Naive thymus-derived CD4-positive, alpha-beta T cell (primary cell): ENCODE measurements at places on chromosomes 4 and X.

- no peaks in the 10 kb centered on the region for H3K4me1 ChIP-seq
- no peak for DNase-seq
- no peak overlapping the region for H3K4me3 ChIP-seq
Observed at GRCh38 chrX:148804579-148805355, 304.4 kb downstream of the AFF2 start.

GRCh38 chrX:126272795-126273497, 106.9 kb upstream of the DCAF12L2 start:
- no peaks in the 10 kb centered on the region for H3K4me1 ChIP-seq
- no peaks in the 10 kb centered on the region for H3K36me3 ChIP-seq
- H3K27ac ChIP-seq = no peak overlapping the region
- no peak for DNase-seq

- no peaks in the 10 kb centered on the region for H3K36me3 ChIP-seq
- H3K27me3 ChIP-seq = no peaks in the 10 kb centered on the region
- H3K27ac ChIP-seq = no peak overlapping the region
- no peaks in the 10 kb centered on the region for H3K4me1 ChIP-seq
- H3K4me3 ChIP-seq = no peak overlapping the region
Observed at GRCh38 chr4:117702353-117702752, 331.9 kb upstream of the NDST3 start.

DNA sequence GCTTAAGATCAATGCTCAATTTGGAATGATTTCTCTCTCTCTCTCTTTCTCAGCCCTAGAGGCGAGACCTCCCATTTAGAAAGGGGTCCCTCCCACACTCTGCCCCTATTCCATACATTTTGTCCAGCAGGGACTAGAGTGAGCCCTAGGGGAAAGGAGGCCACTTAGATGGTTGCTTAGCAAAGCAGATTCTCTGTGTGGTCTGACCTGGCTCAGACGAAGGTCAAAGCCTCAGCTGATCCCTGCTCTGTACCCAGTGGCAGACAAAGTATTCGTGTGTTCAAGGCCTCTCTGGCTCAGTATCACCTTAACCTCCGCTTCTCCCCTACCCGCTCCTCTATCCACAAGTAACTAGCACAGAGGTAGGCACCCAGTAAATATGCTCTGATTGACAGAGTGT, 78.4 kb downstream of the HPRT1 start:
- H3K4me1 ChIP-seq = no peaks in the 10 kb centered on the region
- H3K27me3 ChIP-seq = no peaks in the 10 kb centered on the region

GRCh38 chr4:78829296-78829695, 53.1 kb downstream of the BMP2K start:
- H3K27me3 ChIP-seq = no peaks in the 10 kb centered on the region
- H3K4me3 ChIP-seq = no peak overlapping the region
- H3K27ac ChIP-seq = no peak overlapping the region
- no peak for DNase-seq

DNA sequence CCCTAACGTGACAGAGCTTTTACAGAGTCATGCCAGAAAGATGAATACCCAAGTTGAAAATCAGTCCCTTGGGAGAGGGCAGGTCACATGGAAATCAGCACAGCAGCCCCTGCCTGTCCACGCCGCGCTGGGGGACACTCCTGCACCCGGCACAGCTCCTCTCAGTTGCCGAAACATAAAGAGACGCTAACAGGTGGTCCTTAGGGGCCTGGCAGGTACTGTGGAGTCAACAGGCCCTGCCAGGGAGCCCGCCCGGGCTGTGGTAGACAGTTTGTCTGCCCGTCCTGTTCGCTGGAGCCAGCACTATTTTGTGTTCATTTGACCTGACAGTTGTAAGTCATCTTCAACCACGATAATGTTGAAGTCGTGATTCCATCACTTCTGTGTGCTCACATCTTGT, 30.5 kb downstream of the NELFA start:
- no peak overlapping the region for H3K4me3 ChIP-seq
- peaks cover 92% of the 10 kb centered on the region for H3K36me3 ChIP-seq
- DNase-seq = no peak
- no peaks in the 10 kb centered on the region for H3K4me1 ChIP-seq

GRCh38 chr4:115272594-115272993, 159.2 kb upstream of the NDST4 start:
- no peak for DNase-seq
- no peak overlapping the region for H3K4me3 ChIP-seq
- peaks cover 8% of the 10 kb centered on the region for H3K4me1 ChIP-seq
- no peak overlapping the region for H3K27ac ChIP-seq

DNA sequence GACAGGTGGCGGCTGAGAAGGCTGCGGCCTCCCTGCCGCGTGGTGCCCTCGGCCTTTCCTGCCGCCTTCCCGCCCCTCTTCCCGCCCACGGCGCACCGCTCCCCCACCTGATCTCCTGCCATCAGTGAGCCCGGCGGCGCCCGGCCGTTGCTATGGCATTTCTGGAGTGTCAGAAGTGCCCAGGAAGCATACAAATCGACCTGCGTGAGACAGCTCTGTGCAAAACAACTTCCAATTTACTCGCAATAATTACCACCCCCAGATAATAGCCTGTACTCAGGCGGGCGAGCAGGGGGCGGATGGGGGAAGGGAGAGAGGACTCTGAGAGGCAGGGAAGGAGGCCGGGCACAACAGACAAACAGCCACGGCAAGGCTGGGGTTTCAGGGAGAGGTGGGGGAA, 16.6 kb upstream of the ERCC6L start:
- no peaks in the 10 kb centered on the region for H3K4me1 ChIP-seq
- no peak for DNase-seq
- H3K27ac ChIP-seq = no peak overlapping the region
- H3K27me3 ChIP-seq = no peaks in the 10 kb centered on the region

GRCh38 chr4:150580306-150580705, 1.6 kb upstream of the MAB21L2 start:
- H3K36me3 ChIP-seq = no peaks in the 10 kb centered on the region
- H3K27me3 ChIP-seq = no peaks in the 10 kb centered on the region
- DNase-seq = no peak
- no peak overlapping the region for H3K4me3 ChIP-seq
- H3K27ac ChIP-seq = no peak overlapping the region

- H3K4me1 ChIP-seq = no peaks in the 10 kb centered on the region
- H3K27me3 ChIP-seq = no peaks in the 10 kb centered on the region
- H3K36me3 ChIP-seq = no peaks in the 10 kb centered on the region
- DNase-seq = no peak
- H3K27ac ChIP-seq = no peak overlapping the region
Observed at GRCh38 chr4:72567821-72568675, 973 bp downstream of the ADAMTS3 start.

GRCh38 chrX:10216208-10216607, 59.4 kb downstream of the CLCN4 start:
- H3K4me3 ChIP-seq = no peak overlapping the region
- H3K27ac ChIP-seq = no peak overlapping the region
- no peaks in the 10 kb centered on the region for H3K36me3 ChIP-seq
- DNase-seq = no peak
- no peaks in the 10 kb centered on the region for H3K27me3 ChIP-seq

GRCh38 chr4:132982151-132982550, 166.9 kb upstream of the PCDH10 start:
- no peaks in the 10 kb centered on the region for H3K4me1 ChIP-seq
- H3K36me3 ChIP-seq = no peaks in the 10 kb centered on the region
- H3K27ac ChIP-seq = no peak overlapping the region
- no peak overlapping the region for H3K4me3 ChIP-seq

GRCh38 chrX:635428-636090, 5.0 kb downstream of the SHOX start:
- H3K4me3 ChIP-seq = no peak overlapping the region
- H3K27ac ChIP-seq = no peak overlapping the region
- peaks cover 3% of the 10 kb centered on the region for H3K27me3 ChIP-seq
- DNase-seq = no peak

- no peaks in the 10 kb centered on the region for H3K4me1 ChIP-seq
- H3K36me3 ChIP-seq = peaks cover 3% of the 10 kb centered on the region
- no peak overlapping the region for H3K4me3 ChIP-seq
- no peaks in the 10 kb centered on the region for H3K27me3 ChIP-seq
Observed at GRCh38 chrX:130211415-130212186, 39.8 kb downstream of the RAB33A start.

DNA sequence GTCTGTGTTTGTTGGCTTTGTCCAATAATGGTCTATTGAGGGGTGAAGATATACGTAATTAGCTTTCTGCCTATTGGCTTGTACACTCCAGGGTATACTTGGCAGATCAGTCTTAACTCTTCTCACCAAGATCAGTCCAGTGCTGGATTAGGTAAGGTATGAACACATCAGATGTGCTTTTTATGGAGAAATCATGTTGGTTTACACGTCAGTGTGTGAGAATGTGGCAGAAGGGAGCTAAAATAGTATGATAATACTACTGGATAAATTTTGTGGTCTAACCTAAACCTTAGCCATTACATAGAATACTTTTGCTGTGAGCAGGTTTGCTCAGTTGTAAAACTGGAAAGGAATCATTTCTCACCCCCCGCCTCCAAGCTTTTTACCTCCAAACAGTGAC, 4.2 kb downstream of the PDHA1 start:
- peaks cover 1% of the 10 kb centered on the region for H3K36me3 ChIP-seq
- peaks cover 9% of the 10 kb centered on the region for H3K4me1 ChIP-seq
- no peaks in the 10 kb centered on the region for H3K27me3 ChIP-seq
- DNase-seq = no peak
- no peak overlapping the region for H3K4me3 ChIP-seq
- H3K27ac ChIP-seq = no peak overlapping the region

GRCh38 chr4:85953651-85954018, 406.2 kb downstream of the MAPK10 start:
- H3K27me3 ChIP-seq = no peaks in the 10 kb centered on the region
- no peaks in the 10 kb centered on the region for H3K36me3 ChIP-seq
- H3K4me1 ChIP-seq = no peaks in the 10 kb centered on the region
- no peak for DNase-seq
- no peak overlapping the region for H3K27ac ChIP-seq

GRCh38 chr4:70688795-70689231, 481 bp downstream of the UTP3 start:
- DNase-seq = no peak
- peaks cover 4% of the 10 kb centered on the region for H3K36me3 ChIP-seq
- no peaks in the 10 kb centered on the region for H3K27me3 ChIP-seq
- peaks cover 13% of the 10 kb centered on the region for H3K4me1 ChIP-seq
- peak overlapping the region; percentile 94 for H3K27ac ChIP-seq
- peak overlapping the region; percentile 69 for H3K4me3 ChIP-seq

DNA sequence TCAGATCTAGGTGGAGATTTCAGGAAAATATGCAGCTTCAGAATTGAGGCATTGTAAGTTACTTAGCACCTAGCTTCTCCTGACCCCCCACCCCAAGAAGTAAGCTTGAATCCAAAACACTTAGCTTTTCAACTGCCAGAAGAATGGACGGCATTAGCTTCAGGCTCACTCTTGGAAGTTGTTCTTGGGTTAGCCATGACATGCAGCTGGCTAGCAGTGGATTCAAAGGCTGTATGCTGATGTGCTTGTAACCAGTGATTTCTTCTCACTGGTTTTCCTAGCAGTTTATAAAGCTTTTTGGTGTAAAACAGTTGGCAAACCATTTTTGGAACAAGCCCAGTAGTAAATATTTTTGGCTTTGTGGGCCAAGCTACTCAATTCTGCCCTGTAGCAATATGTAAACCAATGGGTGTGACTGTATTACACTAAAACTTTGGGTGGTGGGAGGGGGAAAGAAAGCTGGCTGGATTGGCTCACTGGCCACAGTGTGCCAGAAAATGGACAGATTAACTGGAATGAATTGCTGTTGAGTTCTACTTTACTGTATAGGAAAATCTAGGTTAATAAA, 85.6 kb downstream of the SHROOM2 start:
- no peak overlapping the region for H3K27ac ChIP-seq
- no peak overlapping the region for H3K4me3 ChIP-seq
- no peaks in the 10 kb centered on the region for H3K4me1 ChIP-seq
- H3K27me3 ChIP-seq = no peaks in the 10 kb centered on the region

- DNase-seq = no peak
- peaks cover 13% of the 10 kb centered on the region for H3K4me1 ChIP-seq
- no peak overlapping the region for H3K27ac ChIP-seq
- H3K27me3 ChIP-seq = no peaks in the 10 kb centered on the region
- H3K4me3 ChIP-seq = no peak overlapping the region
Observed at GRCh38 chr4:8113611-8114377, 44.8 kb downstream of the ABLIM2 start.

DNA sequence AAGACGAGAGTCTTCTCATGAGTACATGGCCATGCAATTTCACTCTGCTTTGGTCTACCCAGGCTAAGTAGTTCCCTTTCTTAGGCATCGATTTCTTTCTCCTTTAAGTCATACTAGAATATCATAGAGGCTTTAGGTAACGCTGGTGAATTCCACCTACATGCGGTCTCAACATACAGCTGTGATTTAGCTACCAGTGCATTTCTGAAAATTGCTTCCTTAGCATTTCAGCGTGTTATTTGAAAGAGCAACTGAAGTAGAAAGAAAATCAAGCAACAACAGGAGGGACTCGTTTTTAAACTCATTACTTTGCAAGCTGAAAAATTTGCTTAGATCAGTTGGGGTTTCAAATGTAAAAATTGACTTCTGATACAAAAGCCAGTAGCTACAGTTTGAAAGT, 48.1 kb upstream of the RASGEF1B start:
- no peak overlapping the region for H3K4me3 ChIP-seq
- H3K36me3 ChIP-seq = no peaks in the 10 kb centered on the region
- DNase-seq = no peak
- H3K27ac ChIP-seq = no peak overlapping the region
- no peaks in the 10 kb centered on the region for H3K4me1 ChIP-seq
- H3K27me3 ChIP-seq = no peaks in the 10 kb centered on the region
